ENCODE measurements at places on chromosomes 5 and 9. TPM values are rescaled to one million over a fixed set of nuclear protein-coding genes. Genes with fewer than 3 reads are reported as not detected.

PCDHA9 gene
- total RNA-seq, result not detected

COL23A1 gene
- total RNA-seq, result 0.10 TPM

SMAD5 gene
- total RNA-seq, result 11.8 TPM

GRCh38 chr5:67038817-67039603 lies 157.6 kb downstream of the CD180 start:
- DNase-seq, result no peak
- peaks cover 5% of the 10 kb centered on the region for H3K36me3 ChIP-seq
- H3K27me3 ChIP-seq, result no peaks in the 10 kb centered on the region
- no peak overlapping the region for H3K27ac ChIP-seq
- peaks cover 4% of the 10 kb centered on the region for H3K4me1 ChIP-seq

GRCh38 chr5:71738662-71739361 lies 19.7 kb downstream of the CARTPT start:
- H3K4me1 ChIP-seq, result no peaks in the 10 kb centered on the region
- H3K27ac ChIP-seq, result no peak overlapping the region
- DNase-seq, result no peak
- no peak overlapping the region for H3K4me3 ChIP-seq

GRCh38 chr9:122865300-122865699 lies 36.9 kb upstream of the PDCL start:
- DNase-seq, result no peak
- no peaks in the 10 kb centered on the region for H3K4me1 ChIP-seq
- no peaks in the 10 kb centered on the region for H3K27me3 ChIP-seq
- no peak overlapping the region for H3K4me3 ChIP-seq
- no peak overlapping the region for H3K27ac ChIP-seq

- H3K4me1 ChIP-seq, result no peaks in the 10 kb centered on the region
- no peak overlapping the region for H3K4me3 ChIP-seq
- no peak overlapping the region for H3K27ac ChIP-seq
- H3K36me3 ChIP-seq, result no peaks in the 10 kb centered on the region
- no peak for DNase-seq
These were observed 185.9 kb downstream of the KIAA0825 start for GRCh38 chr5:94432499-94432898.

- no peaks in the 10 kb centered on the region for H3K36me3 ChIP-seq
- DNase-seq, result no peak
- no peak overlapping the region for H3K27ac ChIP-seq
- no peaks in the 10 kb centered on the region for H3K4me1 ChIP-seq
These were observed 49.9 kb upstream of the DAPK1 start for GRCh38 chr9:87447547-87448432.

DNA sequence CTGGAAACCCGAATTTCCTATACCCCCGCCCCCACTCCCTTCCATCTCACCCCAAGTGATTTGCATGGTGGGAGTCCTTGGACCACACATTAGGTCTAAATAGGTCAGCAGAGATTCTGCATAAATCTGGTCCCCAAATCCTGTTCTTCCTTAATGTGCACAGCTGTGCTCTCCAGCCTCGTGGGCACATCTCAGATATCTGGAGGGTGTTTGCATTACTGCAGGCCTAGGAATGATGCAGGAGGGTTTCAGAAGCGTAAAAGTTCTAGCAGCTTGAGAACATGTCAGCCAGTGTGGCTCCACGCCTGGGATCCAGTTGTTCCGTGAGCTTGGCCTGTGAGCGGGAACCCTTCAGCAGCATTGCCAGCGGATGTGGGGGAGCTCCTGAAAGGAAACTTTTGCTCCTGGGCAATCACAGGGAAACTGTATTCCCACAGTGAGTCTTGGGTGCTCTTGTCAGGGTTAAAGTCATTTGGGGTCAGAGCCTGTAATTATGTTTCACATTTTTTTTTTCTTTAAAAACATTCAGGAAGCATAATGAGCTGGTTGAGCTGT lies 12.9 kb downstream of the ARHGAP26 start:
- DNase-seq, result no peak
- H3K4me1 ChIP-seq, result peaks cover 63% of the 10 kb centered on the region
- H3K36me3 ChIP-seq, result peaks cover 3% of the 10 kb centered on the region
- peak overlapping the region; percentile 81 for H3K27ac ChIP-seq
- H3K27me3 ChIP-seq, result no peaks in the 10 kb centered on the region

DNA sequence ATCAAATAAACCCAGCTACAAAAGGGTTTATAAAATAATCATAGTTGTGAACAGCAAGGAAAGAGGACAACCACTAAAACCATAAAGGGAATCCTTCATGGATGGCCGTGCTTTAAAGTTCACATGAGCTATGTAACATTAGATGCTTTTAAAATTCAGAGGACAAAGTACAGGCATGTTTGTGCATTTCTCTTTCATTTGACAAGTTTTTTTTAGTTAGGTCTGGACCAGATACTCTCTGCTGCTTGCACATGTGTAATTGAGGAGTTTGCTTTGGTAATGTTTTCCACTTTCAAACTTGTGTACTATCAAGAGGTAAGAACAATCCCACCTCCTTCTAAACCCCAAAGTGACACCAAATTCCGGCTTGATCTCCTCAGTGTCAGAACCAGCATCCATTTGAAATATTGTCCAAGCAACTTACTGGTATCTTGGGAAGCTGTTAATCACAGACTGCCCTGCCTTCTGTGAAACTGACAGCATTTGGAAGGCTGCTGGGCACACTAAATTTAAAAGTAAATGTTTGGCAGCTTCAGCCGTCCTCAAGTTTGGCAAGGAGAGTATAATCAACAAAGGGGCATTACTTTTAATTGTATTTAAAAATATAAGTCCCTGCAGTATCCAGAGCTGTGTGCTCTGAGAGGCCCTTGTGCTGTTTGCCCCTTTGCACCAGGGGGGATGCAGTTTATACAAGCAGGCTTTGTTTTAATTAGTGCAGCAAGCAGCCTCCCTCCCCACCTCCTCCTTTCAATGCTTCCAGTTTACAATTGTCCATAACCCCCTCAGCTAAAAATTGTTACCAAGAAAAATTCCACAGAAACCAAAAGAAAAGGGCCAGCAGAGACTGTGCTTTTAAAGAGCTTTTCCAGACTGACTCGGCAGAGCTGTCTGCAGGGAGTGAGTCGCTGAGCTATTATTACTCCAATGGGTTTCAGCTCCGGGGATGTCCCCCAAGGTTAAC lies 328.3 kb upstream of the MPDZ start:
- H3K27me3 ChIP-seq, result no peaks in the 10 kb centered on the region
- H3K4me3 ChIP-seq, result no peak overlapping the region
- no peak for DNase-seq
- no peaks in the 10 kb centered on the region for H3K4me1 ChIP-seq
- no peaks in the 10 kb centered on the region for H3K36me3 ChIP-seq

- H3K27me3 ChIP-seq, result peaks cover 19% of the 10 kb centered on the region
- no peak for DNase-seq
- H3K4me1 ChIP-seq, result no peaks in the 10 kb centered on the region
- H3K4me3 ChIP-seq, result no peak overlapping the region
- H3K27ac ChIP-seq, result no peak overlapping the region
These were observed 115.8 kb upstream of the HAND1 start for GRCh38 chr5:154593796-154594195.

- peaks cover 17% of the 10 kb centered on the region for H3K4me1 ChIP-seq
- DNase-seq, result no peak
- H3K27ac ChIP-seq, result no peak overlapping the region
- H3K4me3 ChIP-seq, result no peak overlapping the region
- no peaks in the 10 kb centered on the region for H3K27me3 ChIP-seq
- peaks cover 65% of the 10 kb centered on the region for H3K36me3 ChIP-seq
These were observed 12.5 kb downstream of the ERMP1 start for GRCh38 chr9:5820425-5820824.

DNA sequence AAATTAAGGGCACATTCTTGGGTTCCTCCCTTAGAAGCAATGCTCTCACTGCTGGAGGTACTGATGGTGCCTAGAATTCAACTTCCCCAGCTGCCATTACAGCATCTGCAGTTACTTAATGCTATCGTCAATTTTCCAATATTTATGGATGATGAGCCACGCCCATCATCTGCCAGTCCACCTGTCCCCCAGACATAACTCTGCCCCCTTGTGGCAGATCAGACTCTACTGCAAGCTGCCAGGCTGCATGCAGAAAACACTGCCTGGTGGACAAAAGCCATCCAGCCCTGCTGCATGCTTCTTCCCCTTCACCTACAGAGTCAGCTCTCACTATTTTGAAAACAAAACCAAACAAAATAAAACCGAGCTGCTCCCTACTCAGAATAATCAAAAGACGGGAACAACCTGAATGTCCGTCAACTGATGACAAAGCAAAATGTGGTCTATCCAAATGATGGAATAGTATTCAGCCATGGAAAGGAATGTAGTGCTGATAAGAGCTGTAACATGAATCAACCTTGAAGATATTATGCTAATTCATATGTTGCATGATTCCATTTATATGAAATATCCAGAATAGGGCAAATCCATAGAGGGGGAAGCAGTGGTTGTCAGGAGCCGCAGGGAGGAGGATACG lies 66.4 kb downstream of the RETREG1 start:
- no peaks in the 10 kb centered on the region for H3K27me3 ChIP-seq
- H3K4me3 ChIP-seq, result no peak overlapping the region
- H3K27ac ChIP-seq, result no peak overlapping the region
- peak; percentile 40 for DNase-seq
- H3K36me3 ChIP-seq, result no peaks in the 10 kb centered on the region

DNA sequence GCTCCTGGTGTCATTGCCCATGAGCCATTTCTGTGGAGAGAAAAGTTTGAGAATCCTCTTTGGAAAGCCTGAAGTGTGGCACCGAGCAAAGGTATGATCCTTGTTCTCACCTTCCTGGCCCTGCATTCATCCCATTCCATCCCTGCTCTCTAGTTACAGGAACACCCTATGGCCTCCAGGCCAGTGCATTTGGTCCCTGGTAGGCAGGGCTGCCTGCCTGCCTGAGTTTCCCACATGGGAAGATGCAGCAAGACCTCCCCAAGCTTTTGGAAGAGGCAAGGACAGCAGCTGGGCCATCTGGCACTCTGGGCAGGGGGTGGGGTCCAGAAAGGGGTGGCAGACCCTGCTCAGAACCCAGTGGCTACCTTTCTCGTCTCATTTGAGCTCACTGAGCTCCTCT lies 24.5 kb downstream of the IGIP start:
- H3K4me1 ChIP-seq, result peaks cover 13% of the 10 kb centered on the region
- H3K27ac ChIP-seq, result no peak overlapping the region
- DNase-seq, result no peak
- H3K36me3 ChIP-seq, result no peaks in the 10 kb centered on the region
- peaks cover 18% of the 10 kb centered on the region for H3K27me3 ChIP-seq

- no peak for DNase-seq
- no peaks in the 10 kb centered on the region for H3K36me3 ChIP-seq
- no peaks in the 10 kb centered on the region for H3K4me1 ChIP-seq
These were observed 163.7 kb downstream of the TARS1 start for GRCh38 chr5:33604503-33604902.

- H3K27me3 ChIP-seq, result peaks cover 16% of the 10 kb centered on the region
- no peak overlapping the region for H3K4me3 ChIP-seq
- no peaks in the 10 kb centered on the region for H3K4me1 ChIP-seq
- H3K27ac ChIP-seq, result no peak overlapping the region
- no peak for DNase-seq
- H3K36me3 ChIP-seq, result no peaks in the 10 kb centered on the region
These were observed 63.5 kb downstream of the C9orf50 start for GRCh38 chr9:129557192-129558036.

All from activated CD4-positive, alpha-beta memory T cell treated with anti-CD3 and anti-CD28 coated beads, Interleukin-2, amount 10 ng/mL, durations not matched to agents 7 days and 5 days (primary cell).